SK-N-SH (cell line): ENCODE measurements at places on chromosomes 4 and X. TPM values are rescaled to one million over a fixed set of nuclear protein-coding genes. Genes with fewer than 3 reads are reported as not detected.

The STK32B gene
- polyA plus RNA-seq, result 0.06 and 0.20 TPM in 2 replicates

The WDFY3 gene
- polyA plus RNA-seq, result 13.8 and 17.4 TPM in 2 replicates

The COL4A6 gene
- not detected in 2 replicates for polyA plus RNA-seq

The NHSL2 gene
- 0.61 and 1.7 TPM in 2 replicates for polyA plus RNA-seq

The SPOCK3 gene
- polyA plus RNA-seq, result not detected in 2 replicates

The ZGRF1 gene
- polyA plus RNA-seq, result 2.4 and 2.9 TPM in 2 replicates

The ADH1C gene
- polyA plus RNA-seq, result not detected in 2 replicates

The ZDHHC15 gene
- 0.02 and 0.03 TPM in 2 replicates for polyA plus RNA-seq

The GLUD2 gene
- polyA plus RNA-seq, result 0.03 and 0.31 TPM in 2 replicates

The USP17L21 gene
- polyA plus RNA-seq, result not detected in 2 replicates

The ACE2 gene
- polyA plus RNA-seq, result not detected in 2 replicates

The GPR143 gene
- not detected in 2 replicates for polyA plus RNA-seq

The CRMP1 gene
- polyA plus RNA-seq, result 3.4 and 7.8 TPM in 2 replicates

GRCh38 chrX:11423362-11423818 lies 130.2 kb downstream of the AMELX start:
- no peak for DNase-seq

- DNase-seq, result no peak
Observed at GRCh38 chrX:68163441-68163840, 269.9 kb downstream of the OPHN1 start.

GRCh38 chr4:174373821-174374220 lies 90.1 kb downstream of the CEP44 start:
- no peak for DNase-seq

- DNase-seq, result no peak
Observed at GRCh38 chr4:66795724-66796123, 749.6 kb downstream of the CENPC start.

GRCh38 chr4:168408620-168409019 lies 71.7 kb downstream of the DDX60L start:
- peak; percentile 42 for DNase-seq

GRCh38 chr4:53695540-53696463 lies 104.5 kb upstream of the LNX1 start:
- no peak for DNase-seq

- no peak for DNase-seq
Observed at GRCh38 chr4:17323554-17324385, 188.1 kb downstream of the QDPR start.

- no peak for DNase-seq
Observed at GRCh38 chr4:118917582-118917981, 28.9 kb downstream of the SYNPO2 start.

- DNase-seq, result no peak
Observed at GRCh38 chrX:19879735-19880378, 7.5 kb downstream of the SH3KBP1 start.

GRCh38 chrX:55007656-55008055 lies 7.5 kb downstream of the APEX2 start:
- DNase-seq, result no peak

GRCh38 chr4:106615961-106616360 lies 247.4 kb upstream of the GIMD1 start:
- DNase-seq, result no peak

- DNase-seq, result no peak
Observed at GRCh38 chr4:140066031-140066930, 87.7 kb downstream of the MAML3 start.

DNA sequence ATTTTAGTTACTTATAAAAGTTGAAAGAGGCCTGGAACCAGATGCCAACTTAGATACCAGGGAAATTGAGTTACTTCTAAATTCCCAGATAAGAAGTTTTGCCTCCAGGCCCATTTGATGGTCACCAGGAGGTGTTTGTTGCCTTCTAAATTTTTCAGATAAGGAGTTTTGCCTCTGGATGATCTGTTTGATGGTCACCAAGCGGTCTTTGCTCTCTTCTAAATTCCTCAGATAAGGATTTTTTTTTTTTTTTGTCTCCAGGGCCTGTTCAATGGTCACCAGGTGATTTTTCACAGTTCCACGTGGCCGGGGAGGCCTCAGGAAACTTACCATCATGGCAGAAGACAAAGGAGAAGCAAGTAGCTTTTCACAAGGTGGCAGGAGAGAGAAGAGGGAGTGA lies 66.5 kb downstream of the FAM9B start:
- no peak for DNase-seq

DNA sequence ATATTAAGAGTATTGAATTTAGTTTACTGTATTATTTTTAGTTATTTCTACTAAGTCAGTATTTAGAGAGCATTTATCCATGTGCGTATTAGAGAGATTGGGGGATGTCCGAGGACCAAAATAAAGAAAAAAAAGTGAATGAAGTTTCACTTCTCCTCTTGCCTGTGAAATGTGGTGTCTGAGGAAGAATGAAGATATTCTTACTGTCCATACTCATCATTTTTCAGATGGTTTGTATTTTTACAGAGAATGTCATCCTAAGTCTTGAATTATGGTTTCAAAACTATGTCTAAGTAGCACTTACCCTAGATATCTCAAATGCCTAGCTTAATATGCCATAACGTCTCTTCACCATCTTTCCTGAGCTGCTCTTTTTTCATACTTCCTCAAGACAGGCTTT lies 854.3 kb downstream of the C4orf33 start:
- DNase-seq, result no peak

GRCh38 chr4:102217345-102217744 lies 127.9 kb downstream of the SLC39A8 start:
- DNase-seq, result no peak

- no peak for DNase-seq
Observed at GRCh38 chrX:96997196-96997595, 113.5 kb downstream of the RPA4 start.

- DNase-seq, result no peak
Observed at GRCh38 chr4:25927361-25928195, 13.6 kb downstream of the SMIM20 start.

GRCh38 chrX:41720125-41720779 lies 3.7 kb upstream of the GPR82 start:
- DNase-seq, result no peak

GRCh38 chrX:121231566-121232358 lies 184.4 kb downstream of the GLUD2 start:
- DNase-seq, result no peak

- DNase-seq, result no peak
Observed at GRCh38 chr4:161256172-161256571, 907.6 kb downstream of the FSTL5 start.

GRCh38 chr4:86302251-86302650 lies 57.6 kb downstream of the MAPK10 start:
- peak; percentile 36 for DNase-seq

- no peak for DNase-seq
Observed at GRCh38 chrX:56429581-56429980, 133.8 kb upstream of the UBQLN2 start.

DNA sequence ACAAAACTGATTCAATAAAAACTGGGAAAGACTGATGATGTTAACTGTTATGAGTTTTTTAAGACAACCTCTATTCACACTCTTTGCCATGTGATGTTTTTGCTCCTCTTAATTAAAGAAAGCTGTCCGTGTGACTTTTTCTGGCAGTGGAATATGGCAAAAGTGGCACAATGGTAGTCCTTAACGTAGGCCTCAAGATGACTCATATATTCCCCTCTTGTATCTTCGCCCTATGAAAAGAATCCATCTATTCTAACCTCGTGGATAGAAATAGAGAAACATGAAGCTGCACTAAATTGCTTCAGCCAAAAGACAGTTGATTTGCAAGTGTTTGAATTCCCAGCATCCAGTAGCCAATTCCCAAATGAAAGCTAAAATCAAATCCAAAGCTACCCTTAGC lies 603.8 kb upstream of the PCDH7 start:
- DNase-seq, result no peak

- DNase-seq, result no peak
Observed at GRCh38 chrX:153511784-153512500, 5.5 kb upstream of the ATP2B3 start.

GRCh38 chr4:55321707-55322264 lies 24.3 kb upstream of the SRD5A3 start:
- peak; percentile 44 for DNase-seq

DNA sequence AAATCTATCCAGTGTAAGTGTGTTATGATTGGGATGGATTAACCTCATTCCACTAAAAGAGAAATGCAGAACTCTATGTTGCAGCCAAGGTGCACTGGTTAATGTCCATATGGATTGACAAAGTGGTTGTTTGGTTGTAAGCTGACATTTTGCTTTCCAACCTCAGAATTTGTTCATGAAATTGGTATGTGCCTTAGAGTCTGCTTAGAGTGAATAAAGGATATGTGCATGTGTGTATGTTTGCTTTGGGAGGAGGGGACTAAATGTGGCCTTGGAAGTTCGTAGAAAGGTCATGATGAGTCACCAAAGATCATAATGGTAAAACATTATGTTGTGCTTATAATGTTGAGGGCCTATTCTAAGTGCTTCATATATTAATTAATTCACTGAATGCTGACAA lies 44.1 kb upstream of the MBNL3 start:
- no peak for DNase-seq

- no peak for DNase-seq
Observed at GRCh38 chr4:55834086-55834795, 14.7 kb downstream of the EXOC1L start.

- no peak for DNase-seq
Observed at GRCh38 chrX:24423960-24424359, 41.1 kb upstream of the PDK3 start.

DNA sequence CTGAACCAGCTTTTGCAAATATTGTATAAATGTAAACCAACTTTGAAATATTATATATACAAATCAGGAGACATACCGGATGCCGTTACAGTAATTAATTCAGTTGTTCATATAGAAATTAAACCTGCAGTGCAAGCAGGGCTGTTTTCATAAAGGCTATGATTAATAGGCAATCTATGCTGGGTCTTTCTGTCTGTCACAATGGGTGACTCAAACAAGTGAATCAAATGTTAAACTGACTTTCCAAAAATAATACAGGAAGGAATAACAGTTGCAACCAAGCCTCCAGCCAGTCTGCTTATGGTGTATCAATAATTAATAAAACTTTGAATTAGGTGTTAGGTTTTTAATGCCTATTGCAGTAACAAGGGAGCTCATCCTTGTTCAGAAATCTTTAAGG lies 43.9 kb downstream of the GABRB1 start:
- DNase-seq, result no peak

DNA sequence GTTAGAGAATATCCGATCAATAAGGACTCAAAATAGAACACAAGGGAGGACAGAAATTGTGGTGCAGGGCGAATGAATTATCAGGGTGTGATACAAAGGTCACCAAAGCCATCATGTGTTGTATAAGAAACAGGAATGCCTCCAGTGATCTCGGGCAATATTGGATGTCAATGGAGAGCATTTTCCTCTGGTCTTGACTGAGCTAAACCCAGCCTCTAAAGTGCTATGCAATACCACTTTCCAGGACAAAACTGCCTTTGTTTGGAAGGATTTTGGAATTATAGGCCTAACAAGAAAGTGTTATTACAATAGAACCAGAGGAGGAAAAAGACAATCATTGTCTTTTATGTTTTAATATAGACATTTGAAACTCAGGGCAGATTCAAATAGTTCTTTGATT lies 281.7 kb downstream of the CHM start:
- no peak for DNase-seq

GRCh38 chrX:139720136-139720535 lies 12.2 kb upstream of the MCF2 start:
- DNase-seq, result no peak
